Hematopoietic multipotent progenitor cell treated with erythropoietin and hydrocortisone succinate and interleukin-3 and kit ligand, for 17 days (in vitro differentiated cells): ENCODE measurements at places on chromosomes 2 and 18.

- no peak for DNase-seq
These were observed 10.3 kb downstream of the DNAH6 start for GRCh38 chr2:84526562-84526961.

DNA sequence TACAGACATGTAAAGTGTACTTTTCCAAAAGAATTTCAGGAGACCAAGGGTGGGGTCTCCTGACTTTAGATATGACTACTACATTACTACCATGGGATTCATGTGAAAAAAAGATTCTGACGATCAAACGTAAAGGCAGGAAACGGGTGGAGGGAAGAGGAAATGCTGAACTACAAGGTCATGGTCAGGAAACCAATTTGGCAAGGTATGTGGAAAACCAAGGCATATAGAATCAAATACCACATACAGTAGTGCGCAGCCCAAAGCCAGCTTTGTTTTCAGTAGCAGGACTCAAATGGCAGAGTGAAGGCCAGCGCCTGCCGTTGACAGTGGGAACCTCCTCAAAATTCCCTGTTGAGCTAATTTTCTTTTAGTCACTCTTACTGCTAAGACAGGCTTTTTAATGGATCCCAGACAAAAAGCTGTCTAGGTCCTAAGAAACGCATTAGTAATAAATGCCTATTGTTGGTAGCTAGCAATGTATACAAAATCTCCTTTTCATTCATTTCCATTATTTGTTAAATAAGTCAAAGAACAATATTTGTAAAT, 57.6 kb upstream of the SERTAD2 start:
- no peak for DNase-seq

DNA sequence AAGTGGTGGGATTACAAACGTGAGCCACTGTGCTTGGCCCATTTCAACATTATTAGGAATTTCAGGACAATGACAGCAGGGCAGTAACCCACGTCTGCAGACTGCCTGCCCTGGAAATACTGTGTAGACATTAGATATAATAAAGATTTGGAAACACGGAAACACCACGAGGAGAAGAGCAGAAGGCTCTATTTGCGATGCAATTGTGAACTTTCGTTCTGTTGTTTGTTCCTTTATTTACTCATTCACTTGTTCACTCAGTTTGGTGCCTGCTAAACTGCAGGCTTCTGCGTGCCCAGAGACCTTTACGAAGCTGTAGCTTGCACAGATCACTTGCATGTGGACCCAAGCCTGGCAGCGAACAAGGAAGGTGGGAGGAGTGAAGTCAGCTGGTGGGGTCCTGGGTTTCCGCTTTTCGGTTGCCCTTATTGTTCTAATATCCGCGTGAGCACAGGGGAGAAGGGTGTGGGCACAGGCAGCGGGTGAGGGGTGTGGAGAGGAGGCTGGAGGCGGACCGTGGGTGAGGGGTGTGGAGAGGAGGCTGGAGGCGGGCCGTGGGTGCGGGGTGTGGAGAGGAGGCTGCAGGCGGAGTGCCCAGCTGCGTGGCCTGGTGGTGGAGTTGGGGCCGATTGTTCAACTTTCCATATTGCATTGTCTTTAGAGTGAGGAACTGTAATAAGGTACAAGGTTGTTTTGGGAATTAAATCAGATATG, 3.4 kb downstream of the COLEC11 start:
- no peak for DNase-seq

GRCh38 chr18:31920277-31920676, 22.7 kb downstream of the TRAPPC8 start:
- DNase-seq = no peak

- DNase-seq = no peak
These were observed 73.6 kb downstream of the CYBRD1 start for GRCh38 chr2:171595896-171596295.

DNA sequence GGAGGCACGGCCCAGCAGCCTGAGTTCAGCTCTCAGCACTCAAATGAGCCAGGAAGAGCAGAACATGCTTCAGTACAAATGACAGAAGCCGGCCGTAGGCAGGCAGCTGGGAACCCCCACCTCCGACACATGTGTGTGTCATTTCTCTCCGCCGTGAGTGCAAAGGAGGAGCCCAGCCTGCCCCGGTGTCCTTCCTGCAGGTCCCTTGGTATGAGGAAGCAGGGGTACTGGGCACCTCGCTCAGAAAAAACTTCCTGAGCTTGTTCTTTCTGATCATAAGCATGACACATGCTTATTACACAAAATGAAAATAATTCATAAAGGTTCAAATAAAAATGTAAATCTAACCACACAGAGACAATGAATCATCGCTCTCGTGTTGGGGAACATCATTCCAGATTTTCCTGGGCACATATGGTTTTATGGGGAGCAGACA, 35.3 kb downstream of the KCNF1 start:
- DNase-seq = no peak

GRCh38 chr18:49017813-49018553, 67.2 kb upstream of the SMAD7 start:
- DNase-seq = no peak

- no peak for DNase-seq
These were observed 161.9 kb upstream of the SKOR2 start for GRCh38 chr18:47413327-47413726.

DNA sequence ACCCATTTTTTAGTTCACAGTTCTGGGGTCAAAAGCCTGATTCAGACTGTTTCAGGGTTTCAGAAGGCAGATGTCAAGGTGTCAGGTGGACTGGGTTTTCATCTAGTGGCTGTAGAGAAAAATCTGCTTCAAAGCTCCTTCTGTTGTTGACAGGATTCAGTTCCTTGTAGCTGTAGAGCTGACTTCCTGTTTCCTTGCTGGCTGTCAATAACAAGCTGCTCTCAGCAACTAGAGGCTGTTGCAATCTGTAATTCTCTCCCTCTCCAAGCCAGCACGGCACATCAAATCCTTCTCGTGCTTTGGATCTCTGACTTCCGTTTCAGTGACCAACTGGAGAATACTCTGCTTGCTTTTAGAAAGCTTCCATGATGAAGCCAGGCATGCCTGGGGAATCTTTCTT, 179.4 kb downstream of the DOK6 start:
- no peak for DNase-seq

DNA sequence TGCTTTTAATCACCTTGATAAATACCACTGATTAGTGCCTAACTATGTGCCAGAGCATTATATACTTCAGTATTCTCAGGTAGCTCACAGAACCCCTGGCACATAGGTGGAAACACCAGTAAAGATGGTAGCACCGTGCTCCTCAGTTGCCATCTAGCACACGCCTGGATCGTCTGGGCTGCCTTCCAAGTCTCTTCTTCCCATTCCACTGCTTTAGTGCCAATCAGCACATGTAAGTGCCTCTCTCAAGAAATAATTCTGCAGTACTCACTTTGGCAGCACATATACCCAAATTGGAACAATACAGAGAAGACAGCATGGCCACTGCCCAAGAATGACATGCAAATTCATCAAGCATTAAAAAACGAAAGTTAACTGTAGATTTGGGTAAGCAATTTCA, 13.0 kb downstream of the POLR2D start:
- no peak for DNase-seq

DNA sequence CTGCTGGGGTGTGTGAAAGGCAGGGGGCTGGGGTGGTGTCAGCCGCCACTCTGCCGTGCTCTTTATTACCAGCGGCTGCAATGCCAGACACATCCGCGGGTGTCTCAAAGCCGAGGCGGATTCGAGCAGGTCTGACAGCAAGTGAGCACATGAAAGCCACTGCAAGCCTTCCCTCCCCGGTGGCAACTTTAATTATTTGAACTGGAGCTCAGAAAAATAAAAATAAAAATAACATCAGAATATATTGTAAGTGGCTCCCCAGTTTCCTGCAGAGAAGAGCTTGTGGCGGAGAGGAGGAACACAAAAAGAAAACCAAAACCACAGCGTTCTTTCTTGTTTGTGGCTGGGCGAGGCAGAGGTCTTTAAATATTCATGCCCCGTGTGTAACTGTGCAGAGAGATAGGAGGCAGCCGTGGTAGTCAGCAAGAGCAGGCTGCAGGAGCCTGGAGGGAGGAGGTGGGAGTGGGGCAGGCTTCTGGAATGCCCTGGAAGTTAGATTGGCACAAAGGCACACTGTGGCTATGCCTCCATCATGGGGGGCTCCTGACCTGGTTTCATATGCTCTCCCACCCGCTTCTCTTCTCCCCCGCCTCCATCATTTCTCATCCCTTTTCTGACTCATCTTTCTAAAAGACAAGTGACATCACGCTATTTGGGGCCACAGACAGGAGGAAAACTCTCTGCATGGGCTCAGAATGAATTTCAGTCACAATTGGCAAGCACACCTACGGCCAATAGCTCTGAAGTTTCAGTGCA, 199.8 kb downstream of the CLIP4 start:
- DNase-seq = no peak

DNA sequence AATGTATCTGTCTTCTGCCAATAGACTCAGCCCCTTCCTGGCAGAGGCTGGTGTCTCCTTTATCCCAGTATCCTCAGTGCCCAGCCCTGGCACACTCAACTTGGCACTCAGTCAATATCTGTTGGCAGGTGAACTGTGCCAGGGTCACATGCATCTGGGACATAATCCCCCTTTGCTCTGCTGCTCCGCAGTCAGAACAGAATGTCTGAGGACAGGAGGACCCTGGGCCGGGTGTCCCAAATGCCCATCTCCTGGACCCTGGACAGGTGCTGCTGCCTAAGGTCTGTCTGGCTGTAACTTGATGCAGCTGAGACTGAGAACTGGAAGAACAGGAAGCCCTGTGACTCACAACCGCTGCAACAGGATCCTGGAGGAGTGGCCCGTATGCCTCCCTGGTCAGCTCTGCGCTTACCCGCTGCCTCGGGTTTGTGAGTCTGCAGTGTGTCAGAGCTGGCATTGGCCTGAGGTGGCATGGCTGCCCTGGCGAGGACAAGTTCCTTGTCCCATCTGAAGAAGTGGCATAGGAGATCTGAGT, 11.4 kb downstream of the HK2 start:
- no peak for DNase-seq

DNA sequence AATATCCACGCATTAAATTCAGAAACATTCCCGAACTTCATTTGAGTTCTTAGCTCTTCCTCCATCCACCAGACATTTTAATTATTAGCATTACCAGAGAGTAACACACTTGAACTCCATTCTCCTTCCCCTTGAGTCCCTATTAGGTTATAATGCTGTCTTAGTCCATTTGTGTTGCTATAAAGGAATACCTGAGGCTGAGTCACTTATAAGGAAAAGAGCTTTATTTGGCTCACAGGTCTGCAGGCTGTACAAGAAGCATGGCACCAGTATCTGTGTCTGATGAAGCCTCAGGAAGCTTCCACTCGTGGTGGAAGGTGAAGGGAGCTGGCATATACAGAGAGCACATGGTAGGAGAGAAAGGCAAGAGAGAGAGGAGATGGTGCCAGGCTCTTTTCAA, 25.4 kb downstream of the TBC1D8 start:
- no peak for DNase-seq

DNA sequence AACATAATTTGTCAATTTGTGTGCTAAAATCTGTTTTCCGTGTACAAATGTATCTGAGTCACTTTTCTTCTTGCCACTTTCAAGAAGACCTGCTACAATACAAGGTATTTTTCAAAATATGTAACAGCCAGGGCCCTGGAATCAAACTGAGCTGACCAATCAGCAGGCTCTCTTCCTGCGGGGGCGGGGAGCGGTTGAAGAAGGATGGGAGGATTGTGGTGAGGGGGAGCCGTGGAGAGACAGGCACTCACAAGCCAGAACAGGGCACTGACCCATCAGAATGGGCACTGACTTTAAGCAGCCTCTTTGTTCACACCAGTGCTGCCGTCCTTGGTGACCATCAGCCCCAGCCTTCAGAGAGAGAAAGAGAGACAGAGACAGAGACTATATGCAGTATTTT, 40.6 kb upstream of the CCNYL1 start:
- DNase-seq = no peak

DNA sequence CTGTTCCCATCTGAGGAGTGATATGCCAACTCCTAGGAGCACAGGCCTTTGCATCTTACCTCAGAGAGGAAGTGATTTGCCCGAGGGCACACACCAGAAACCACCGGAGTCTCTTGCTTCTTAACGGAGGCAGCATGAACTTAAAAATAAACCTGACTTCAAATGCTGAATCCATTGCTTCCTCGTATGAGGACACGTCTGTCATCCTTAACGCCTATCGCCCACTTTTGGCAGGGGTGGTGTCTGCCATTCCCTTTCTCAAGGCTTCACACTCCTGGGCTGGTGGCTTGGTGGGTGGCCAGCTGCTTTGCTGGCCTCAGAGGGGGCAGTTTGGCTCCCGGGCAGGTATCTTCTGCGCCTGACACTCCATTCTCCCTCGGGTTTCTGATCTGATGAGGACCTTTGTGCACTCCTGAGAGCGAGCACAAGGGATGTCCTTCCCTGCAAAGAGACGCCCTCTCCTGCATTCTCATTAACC, 1.1 kb upstream of the PREB start:
- DNase-seq = no peak

DNA sequence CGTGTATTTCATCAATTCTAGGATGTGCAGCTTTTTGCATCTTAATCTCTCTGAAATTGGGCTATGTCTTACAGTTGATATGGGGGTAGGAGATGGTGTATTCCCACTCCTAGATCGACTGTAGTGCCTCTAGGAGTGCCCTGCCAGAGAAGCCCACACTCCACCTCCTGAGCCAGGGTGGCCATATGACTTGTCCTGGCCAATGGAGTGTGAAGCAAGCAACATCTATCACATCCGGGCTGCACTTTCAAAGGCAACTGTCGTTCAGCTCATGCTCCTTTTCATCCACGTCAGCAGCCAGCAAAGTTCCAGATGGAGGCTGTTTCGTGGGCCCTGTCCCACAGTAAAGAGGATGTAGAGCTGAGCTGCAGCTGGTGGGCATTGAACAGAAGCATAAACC, 149.4 kb upstream of the SLC1A4 start:
- no peak for DNase-seq

DNA sequence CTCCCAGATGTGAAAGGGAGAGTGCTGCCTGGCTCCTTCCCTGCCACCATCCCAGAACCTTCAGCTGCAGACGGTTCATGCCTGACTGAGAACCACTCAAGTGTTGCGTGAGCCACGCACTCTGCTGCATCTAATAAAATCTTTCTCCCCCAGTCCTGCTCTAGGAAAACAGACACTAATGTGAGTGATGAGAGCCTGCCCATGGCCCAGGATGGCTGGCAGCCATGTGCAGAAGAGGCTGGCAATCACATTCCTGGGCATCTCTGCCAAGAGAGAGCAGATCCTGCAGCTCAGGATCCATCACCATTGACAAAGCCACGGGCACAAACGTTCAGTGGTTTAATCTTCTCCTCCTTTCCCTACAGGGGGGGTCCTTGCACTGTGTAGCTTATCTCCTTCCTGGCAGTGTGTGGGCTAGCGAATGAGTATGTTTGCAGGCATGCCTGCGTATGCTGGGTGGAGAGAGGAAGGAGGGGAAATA, 477.5 kb downstream of the SLC4A3 start:
- DNase-seq = no peak

DNA sequence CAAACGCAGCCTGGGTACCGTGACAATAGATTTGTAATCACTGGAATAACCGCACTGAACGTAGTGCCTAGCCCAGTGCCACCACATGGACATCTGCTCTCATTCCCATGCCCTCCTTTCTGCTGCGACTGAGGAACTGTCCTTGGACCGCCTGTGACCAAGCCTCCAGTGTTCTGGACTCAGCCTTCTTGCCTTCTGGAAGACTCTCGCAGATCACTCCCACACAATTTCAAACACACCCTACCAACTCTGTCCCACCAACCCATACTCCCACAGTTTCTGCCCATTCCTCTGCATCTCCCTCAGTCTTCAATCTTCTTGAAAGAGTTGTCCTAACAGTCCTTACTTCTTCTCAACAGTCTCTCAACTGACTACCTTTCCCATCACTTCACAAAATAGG, 2.1 kb downstream of the RNF149 start:
- DNase-seq = no peak
